Psoas muscle (tissue), 8 donors: ENCODE measurements at places on chromosomes 1 and 21. TPM values are rescaled to one million over a fixed set of nuclear protein-coding genes. Genes with fewer than 3 reads are reported as not detected.

IGSF3 gene
- total RNA-seq: 0.85 TPM

GRCh38 chr1:187396929-187397796 lies 568.4 kb downstream of the PLA2G4A start:
- H3K4me1 ChIP-seq: no peaks in the 10 kb centered on the region
- H3K4me3 ChIP-seq: no peak overlapping the region
- H3K27ac ChIP-seq: no peak overlapping the region
- no peaks in the 10 kb centered on the region for H3K36me3 ChIP-seq
- no peak for DNase-seq

DNA sequence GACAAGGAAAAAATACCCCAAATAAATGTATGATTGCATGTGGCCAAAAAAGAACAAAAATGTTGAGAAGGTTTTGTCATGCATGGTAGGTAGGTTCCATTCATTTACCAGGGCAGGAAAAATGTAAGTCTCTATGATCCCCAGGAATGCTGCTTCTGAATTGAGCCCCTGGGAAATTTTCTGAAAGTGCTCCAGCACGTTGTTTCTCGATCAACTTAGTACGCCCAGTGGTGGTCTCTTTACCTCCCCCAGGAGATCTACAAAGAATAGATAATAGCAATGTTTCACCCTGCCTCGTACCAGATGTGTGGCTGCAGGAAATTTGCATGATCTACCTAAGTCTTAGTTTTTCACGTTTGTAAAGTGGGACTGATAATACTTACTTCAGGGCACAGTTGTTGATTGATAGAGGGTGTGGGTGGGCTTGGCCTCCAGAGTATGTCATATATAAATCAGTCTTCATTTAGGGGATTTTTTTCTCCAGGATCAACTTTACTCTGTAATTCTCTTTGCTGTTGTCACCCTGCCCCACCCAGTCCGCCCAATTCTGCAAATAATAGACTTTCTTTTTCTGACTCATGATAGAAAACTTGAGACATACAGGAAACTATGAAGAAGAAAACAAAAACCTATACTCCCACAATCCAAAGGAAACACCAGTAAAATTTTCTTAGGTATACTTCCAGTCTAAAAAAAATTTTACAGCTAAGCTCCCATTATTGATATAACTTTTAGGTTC lies 462.0 kb upstream of the RUNX1 start:
- no peak for DNase-seq
- peaks cover 7% of the 10 kb centered on the region for H3K4me1 ChIP-seq
- H3K27ac ChIP-seq: no peak overlapping the region
- no peaks in the 10 kb centered on the region for H3K36me3 ChIP-seq
- H3K27me3 ChIP-seq: no peaks in the 10 kb centered on the region

- no peaks in the 10 kb centered on the region for H3K4me1 ChIP-seq
- H3K27me3 ChIP-seq: no peaks in the 10 kb centered on the region
- no peak overlapping the region for H3K4me3 ChIP-seq
- H3K36me3 ChIP-seq: no peaks in the 10 kb centered on the region
- H3K27ac ChIP-seq: no peak overlapping the region
- no peak for DNase-seq
Measured at GRCh38 chr1:168092566-168093355, 44.0 kb downstream of the GPR161 start.

GRCh38 chr1:246158131-246158530 lies 348.9 kb downstream of the SMYD3 start:
- no peak overlapping the region for H3K4me3 ChIP-seq
- no peak overlapping the region for H3K27ac ChIP-seq

GRCh38 chr21:26422138-26422537 lies 150.9 kb downstream of the CYYR1 start:
- DNase-seq: no peak
- no peak overlapping the region for H3K27ac ChIP-seq
- H3K4me3 ChIP-seq: no peak overlapping the region
- H3K4me1 ChIP-seq: no peaks in the 10 kb centered on the region

GRCh38 chr1:145858238-145858900 lies 512 bp downstream of the PIAS3 start:
- peak overlapping the region; percentile 88 for H3K27ac ChIP-seq
- no peaks in the 10 kb centered on the region for H3K27me3 ChIP-seq
- H3K4me3 ChIP-seq: peak overlapping the region; percentile 81

GRCh38 chr1:204921855-204922516 lies 51.3 kb downstream of the NFASC start:
- H3K36me3 ChIP-seq: no peaks in the 10 kb centered on the region
- no peak overlapping the region for H3K4me3 ChIP-seq
- H3K27ac ChIP-seq: no peak overlapping the region

GRCh38 chr1:198671136-198671535 lies 32.3 kb downstream of the PTPRC start:
- no peak overlapping the region for H3K4me3 ChIP-seq
- no peaks in the 10 kb centered on the region for H3K36me3 ChIP-seq
- H3K27me3 ChIP-seq: no peaks in the 10 kb centered on the region
- no peak overlapping the region for H3K27ac ChIP-seq
- H3K4me1 ChIP-seq: no peaks in the 10 kb centered on the region

UBQLN4 gene
- 48.0 TPM for total RNA-seq
